Fibroblast of pulmonary artery (primary cell): ENCODE measurements at places on chromosomes 7 and 10.

GRCh38 chr7:84399661-84400060 is 205.1 kb upstream of the SEMA3A start:
- no peak for DNase-seq

DNA sequence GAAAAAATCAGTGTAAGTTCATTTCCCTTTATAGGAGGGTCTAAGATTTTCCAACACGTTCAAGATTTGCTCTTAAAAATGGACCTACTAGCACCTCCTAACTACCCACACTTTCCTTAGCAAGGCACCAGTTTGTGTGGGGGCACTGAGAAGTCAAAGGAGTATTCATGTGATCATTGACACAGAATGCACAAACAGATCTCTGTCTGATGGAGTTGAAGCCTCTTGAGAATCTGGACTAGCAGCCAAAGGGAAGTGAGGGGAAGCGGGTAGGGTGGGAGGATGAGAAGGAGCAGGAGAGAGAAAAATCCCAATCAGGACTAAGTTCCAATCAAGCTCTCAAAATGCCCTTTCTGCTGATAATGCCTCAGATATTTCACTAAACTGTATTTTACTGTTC is 4.1 kb downstream of the MMS19 start:
- no peak for DNase-seq

GRCh38 chr10:47406870-47407691 is 23.0 kb upstream of the ZNF488 start:
- peak; percentile 62 for DNase-seq

- no peak for DNase-seq
Observed at GRCh38 chr10:110655320-110655719, 11.2 kb downstream of the RBM20 start.

- DNase-seq, result no peak
Observed at GRCh38 chr7:99709260-99709659, 25.7 kb downstream of the CYP3A7 start.

GRCh38 chr7:17983221-17984062 is 43.1 kb upstream of the SNX13 start:
- DNase-seq, result no peak

DNA sequence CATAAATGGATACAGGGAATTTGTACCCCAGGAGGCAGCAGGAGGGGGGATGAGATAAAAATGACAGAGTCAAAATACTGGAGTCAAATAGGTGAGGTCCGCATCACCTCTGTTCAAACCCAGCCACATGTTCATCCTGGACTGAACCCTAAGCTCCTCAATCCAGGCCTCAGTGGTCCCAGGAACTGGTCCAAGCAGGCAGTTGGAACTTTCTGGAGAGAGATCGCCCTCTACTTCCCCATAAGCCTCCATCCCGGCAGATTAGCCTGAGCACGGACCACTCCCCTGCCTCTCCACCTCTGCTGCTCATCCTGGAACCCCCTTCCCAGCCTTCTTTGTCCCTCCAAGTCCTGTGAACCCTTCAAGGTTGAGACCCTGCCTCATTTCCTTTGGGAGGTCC is 959.7 kb upstream of the ZNF722 start:
- DNase-seq, result no peak
